Fibroblast of mammary gland (primary cell): ENCODE measurements at places on chromosomes 1 and 21.

- no peak for DNase-seq
Observed at GRCh38 chr1:23909412-23909811, 3.8 kb downstream of the CNR2 start.

GRCh38 chr1:217363319-217363718, 267.6 kb downstream of the GPATCH2 start:
- peak; percentile 8 for DNase-seq

DNA sequence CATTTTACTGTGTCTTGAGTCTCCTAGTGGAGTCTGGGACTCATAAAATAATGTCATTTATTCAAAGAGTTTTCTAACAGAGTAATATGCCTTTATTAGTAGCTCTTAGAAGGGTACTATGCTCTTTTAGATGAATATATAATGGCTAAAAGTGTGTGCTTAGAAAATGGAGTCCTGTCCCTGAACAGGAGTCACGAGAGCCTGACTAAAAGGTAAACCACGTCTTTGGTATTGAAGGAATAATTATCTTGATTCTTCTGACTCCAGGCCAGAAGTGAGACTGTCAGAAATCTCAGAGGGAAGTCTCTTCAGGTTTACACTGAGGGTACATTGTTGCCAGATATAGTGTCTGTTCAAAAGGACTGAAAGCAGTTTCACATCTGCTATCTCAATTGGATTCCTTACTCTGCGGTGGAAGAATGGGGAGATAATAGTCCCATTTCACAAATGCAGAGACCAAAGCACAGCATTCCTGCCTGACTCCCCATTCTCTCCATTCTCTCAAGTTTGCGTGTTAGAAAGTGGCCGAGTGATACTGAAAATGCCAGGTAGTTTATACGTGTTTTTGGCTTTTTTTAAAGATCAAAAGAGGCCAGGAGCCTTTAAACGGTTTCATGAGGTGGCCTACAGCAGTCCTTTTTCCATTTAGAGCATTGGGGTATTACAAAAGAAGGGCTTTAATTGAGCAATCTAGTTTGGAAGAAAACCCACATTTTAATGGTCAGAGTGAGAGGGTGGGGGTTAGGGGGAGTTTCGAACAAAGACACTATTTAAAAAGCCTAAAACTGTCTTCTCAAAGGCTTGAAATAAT, 176.6 kb downstream of the VPS13D start:
- DNase-seq: peak; percentile 46

- no peak for DNase-seq
Observed at GRCh38 chr1:214187121-214187900, 93.6 kb upstream of the SMYD2 start.

GRCh38 chr1:51776408-51776807, 102.1 kb downstream of the NRDC start:
- no peak for DNase-seq

- DNase-seq: peak; percentile 31
Observed at GRCh38 chr1:171965777-171966176, 124.5 kb downstream of the DNM3 start.

DNA sequence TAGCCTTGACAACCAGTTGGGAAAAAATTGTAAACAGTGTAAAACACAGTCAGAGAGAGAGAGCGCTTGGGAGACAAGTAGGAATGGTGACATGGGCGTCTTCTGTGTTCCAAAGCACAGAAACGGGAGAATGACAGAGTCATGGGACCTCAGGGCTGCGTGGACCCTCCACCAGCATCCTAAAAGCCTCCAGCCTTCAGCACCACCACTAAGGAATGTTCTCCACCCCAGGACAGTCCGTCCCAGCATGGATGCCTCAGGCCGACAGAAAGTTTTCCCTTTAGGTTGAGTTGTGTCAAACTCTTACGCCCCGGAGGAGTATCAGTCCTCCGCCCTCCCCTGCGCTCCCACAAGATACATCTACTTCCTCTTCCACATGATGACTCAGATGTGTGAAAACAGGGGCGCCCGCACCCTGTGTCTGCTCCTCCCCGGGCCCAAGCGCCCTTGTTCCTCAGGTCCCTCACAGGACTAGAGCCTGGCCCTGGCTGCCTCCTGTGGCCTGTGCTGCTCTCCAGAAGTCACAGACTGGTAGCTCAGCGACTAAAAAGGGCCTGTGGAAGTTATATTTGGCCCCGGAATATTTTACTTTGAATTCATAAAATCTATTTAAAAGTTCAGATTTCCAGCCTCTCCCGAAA, 63.9 kb upstream of the EFHD2 start:
- DNase-seq: no peak
